C1 segment of cervical spinal cord (tissue), 14 donors: ENCODE measurements at places on chromosomes 3 and 15.
A peak's percentile ranks its signal among the peaks of the same experiment; 100 is the strongest.

- no peak for DNase-seq
Measured at GRCh38 chr3:64266065-64266931, 41.0 kb upstream of the PRICKLE2 start.

GRCh38 chr15:65189102-65189740, 4.1 kb upstream of the CLPX start:
- no peak for DNase-seq

- no peak for DNase-seq
Measured at GRCh38 chr15:78987556-78988360, 42.9 kb upstream of the CTSH start.

GRCh38 chr15:70195587-70196305, 98.0 kb upstream of the TLE3 start:
- peak; percentile 15 for DNase-seq

DNA sequence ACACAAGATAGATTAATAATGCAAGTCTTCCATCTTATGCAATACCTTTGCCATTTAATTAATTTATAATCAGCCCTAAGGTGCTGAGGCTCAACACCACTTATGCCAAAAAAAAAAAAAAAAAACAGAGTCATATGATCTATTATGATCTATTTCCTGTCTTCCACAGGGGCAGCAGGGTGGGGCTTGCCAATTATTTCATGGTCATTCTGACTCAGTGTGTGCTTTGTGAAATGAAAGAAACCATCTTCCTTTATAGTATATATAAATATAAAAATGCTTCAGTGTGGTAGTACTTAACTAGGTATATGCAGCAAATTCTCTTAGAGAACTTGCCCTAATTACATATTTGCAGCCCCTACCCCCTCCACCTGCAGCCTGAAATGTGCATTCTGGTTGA, 7.2 kb upstream of the RARB start:
- DNase-seq = no peak
